Colonic mucosa (tissue), 4 donors: ENCODE measurements at places on chromosomes 12 and 14. TPM values are rescaled to one million over a fixed set of nuclear protein-coding genes. Genes with fewer than 3 reads are reported as not detected.

DNA sequence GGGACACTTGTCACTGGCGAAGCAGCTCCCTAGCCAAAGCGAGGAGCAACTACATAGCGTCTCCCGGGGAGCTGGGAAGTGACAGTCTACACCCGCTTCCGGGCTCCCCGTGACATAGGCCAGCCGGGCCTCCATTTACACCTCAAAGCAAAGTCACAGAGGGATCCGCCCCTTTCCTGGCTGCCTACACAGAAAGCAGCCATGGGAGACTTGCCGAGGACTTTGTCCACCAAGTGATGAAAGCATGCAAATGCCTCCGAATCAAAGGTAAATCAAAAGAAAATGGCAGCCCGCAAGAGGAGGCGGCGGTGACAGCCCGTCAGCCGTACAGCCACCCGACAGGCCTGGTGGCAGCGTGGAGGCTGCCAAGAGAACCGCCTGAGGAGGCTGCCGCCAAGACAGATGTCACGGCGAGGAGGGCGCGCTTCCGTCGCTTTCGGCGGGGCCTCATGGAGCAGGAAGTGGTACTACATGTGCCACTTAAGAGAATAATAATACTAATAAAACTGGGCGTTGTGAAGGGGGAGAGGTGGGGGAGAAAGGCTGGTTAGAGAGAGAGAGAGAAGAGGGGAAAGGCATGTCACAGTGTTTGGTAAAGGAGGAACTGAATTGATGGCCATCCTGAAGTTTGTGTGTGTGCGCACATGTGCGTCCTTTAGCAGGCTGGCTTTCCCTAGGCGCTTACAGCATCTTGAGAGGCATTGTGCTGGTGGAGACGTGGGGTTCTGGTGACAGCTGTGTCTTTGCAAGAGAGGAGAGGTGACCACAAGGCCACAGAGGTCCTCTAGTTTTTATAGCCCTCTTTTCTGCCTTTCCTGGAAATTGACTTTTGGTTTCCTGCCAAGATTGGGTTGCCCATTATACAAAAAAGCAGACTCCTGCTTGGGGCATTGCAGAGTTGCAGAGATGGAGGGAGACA, 661.7 kb downstream of the VRK1 start:
- no peaks in the 10 kb centered on the region for H3K4me1 ChIP-seq
- H3K36me3 ChIP-seq = no peaks in the 10 kb centered on the region
- H3K27ac ChIP-seq = no peak overlapping the region
- peak overlapping the region; percentile 13 for H3K4me3 ChIP-seq

GRCh38 chr12:11980115-11980514, 90.6 kb upstream of the BCL2L14 start:
- H3K36me3 ChIP-seq = no peaks in the 10 kb centered on the region
- H3K4me3 ChIP-seq = no peak overlapping the region
- no peaks in the 10 kb centered on the region for H3K27me3 ChIP-seq

AJUBA gene
- 4.1 TPM for total RNA-seq

DNA sequence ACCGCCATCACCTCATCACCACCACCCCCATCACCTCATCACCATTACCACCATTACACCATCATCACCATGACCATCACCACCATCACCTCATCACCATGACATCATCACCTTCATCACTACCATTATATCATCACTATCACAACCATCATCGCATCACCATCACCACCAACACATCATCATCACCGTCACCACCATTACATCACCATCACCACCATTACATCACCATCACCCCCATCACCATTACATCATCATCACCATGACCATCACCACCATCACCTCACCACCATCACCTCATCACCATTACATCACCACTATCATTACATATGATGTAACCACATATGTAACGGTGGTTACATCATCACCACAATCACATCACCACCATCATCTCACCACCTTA, 132.3 kb downstream of the RIMBP2 start:
- no peaks in the 10 kb centered on the region for H3K27me3 ChIP-seq
- no peaks in the 10 kb centered on the region for H3K36me3 ChIP-seq
- no peak for DNase-seq
- no peak overlapping the region for H3K27ac ChIP-seq

CMA1 gene
- total RNA-seq = 1.3 TPM

- H3K4me1 ChIP-seq = no peaks in the 10 kb centered on the region
- no peak overlapping the region for H3K4me3 ChIP-seq
- DNase-seq = no peak
- no peaks in the 10 kb centered on the region for H3K36me3 ChIP-seq
Observed at GRCh38 chr12:106527356-106527755, 55.4 kb upstream of the RFX4 start.

DNA sequence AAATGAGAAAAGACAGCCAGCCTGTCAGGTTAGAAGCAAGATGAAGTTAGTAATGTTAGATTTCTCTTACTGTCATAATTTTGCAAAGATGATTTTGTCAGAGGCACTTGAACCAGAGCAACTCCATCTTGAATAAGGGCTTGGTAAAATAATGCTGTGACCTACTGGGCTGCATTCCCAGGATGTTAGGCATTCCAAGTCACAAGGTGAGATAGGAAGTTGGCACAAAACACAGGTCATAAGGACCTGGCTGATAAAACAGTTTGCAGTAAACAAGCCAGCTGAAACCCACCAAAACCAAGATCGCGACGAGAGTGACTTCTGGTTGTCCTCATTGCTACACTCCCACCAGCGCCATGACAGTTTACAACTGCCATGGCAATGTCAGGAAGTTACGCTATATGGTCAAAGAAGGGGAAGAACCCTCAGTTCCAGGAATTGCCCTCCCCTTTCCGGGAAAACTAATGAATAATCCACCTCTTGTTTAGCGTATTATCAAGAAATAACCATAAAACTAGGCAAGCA, 1313.5 kb upstream of the TMEM132C start:
- H3K27ac ChIP-seq = no peak overlapping the region
- H3K4me3 ChIP-seq = no peak overlapping the region
- no peaks in the 10 kb centered on the region for H3K27me3 ChIP-seq
- H3K36me3 ChIP-seq = no peaks in the 10 kb centered on the region

DNA sequence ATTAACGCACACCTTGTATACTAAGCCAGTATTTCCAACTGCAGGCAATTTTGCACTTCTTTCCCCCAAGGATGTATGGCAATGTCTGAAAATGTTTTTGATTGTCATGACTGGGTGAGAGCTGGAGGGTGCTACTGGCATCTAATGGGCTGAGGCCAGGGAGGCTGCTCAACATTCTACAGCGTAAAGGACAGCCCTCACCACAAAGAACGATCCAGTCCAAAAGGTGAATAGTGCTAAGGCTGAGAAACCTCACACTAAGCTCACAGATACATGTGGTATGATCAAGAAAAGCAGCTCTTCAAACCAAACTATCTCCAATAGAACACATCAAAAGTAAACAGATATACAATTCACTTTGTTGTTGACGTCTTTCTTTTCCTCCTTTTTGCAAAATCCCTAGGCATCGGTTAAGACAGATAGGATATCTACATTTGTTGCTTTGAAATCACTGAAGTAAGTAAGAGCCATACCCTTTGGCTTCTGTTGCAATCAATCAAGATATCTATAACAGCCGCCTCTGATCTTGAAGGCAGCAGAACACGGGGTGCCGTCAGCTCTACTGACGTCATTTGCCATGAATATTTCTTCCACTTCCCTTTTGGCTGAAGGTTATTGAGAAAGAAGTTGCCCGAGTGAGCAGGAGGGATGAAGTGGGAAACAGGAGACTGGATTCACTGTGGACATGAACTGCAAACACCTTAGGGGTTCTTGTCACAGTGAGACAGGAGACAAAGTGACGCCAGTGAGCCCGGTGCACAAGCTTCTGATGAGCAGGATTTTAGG, 218.3 kb downstream of the FOXN3 start:
- DNase-seq = no peak
- H3K36me3 ChIP-seq = no peaks in the 10 kb centered on the region
- no peaks in the 10 kb centered on the region for H3K4me1 ChIP-seq
- no peak overlapping the region for H3K27ac ChIP-seq

- no peaks in the 10 kb centered on the region for H3K36me3 ChIP-seq
- no peak overlapping the region for H3K4me3 ChIP-seq
- DNase-seq = no peak
- H3K27me3 ChIP-seq = no peaks in the 10 kb centered on the region
- H3K27ac ChIP-seq = no peak overlapping the region
- H3K4me1 ChIP-seq = no peaks in the 10 kb centered on the region
Observed at GRCh38 chr12:21538061-21538653, 12.1 kb downstream of the SPX start.

- no peak overlapping the region for H3K4me3 ChIP-seq
- no peak overlapping the region for H3K27ac ChIP-seq
- H3K4me1 ChIP-seq = peaks cover 3% of the 10 kb centered on the region
- DNase-seq = no peak
- H3K36me3 ChIP-seq = no peaks in the 10 kb centered on the region
- H3K27me3 ChIP-seq = no peaks in the 10 kb centered on the region
Observed at GRCh38 chr12:29200586-29200985, 51.5 kb downstream of the FAR2 start.

DNA sequence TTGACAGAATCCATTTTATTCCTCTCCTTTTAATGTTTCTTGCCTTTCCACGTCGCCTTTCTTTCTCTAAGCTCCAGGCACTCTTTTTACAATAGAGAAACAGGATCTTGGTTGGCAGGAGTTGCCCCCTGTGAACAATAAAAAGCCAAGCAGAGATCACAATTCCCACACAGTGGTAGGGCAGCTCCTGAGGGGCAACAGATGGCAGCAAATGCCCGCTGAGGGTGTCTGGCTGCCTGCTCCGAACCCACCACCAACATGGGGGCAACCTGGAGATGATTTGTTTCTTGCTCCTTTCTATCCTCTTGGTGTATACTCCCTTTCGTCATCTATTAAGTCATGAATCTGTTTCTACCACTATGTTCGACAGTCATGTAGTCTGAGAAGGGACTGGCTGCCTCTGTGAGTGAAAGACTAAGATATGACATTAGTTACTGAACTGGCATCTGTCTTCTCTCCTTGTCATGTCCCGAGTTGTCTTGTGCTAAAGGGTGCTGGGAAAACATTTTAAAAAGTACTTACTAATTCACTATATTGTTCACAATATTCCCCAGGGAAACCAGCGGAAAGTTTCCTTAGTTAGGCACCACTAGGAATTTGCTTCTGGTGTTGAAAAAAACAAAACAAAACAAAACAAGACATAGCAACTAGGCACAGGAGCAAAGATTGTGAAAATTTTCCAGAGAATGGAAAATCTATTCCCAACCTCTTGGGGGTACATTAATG, 170.1 kb downstream of the STXBP6 start:
- H3K4me3 ChIP-seq = no peak overlapping the region
- H3K4me1 ChIP-seq = peaks cover 8% of the 10 kb centered on the region
- no peak overlapping the region for H3K27ac ChIP-seq
- no peaks in the 10 kb centered on the region for H3K27me3 ChIP-seq
- DNase-seq = no peak
- no peaks in the 10 kb centered on the region for H3K36me3 ChIP-seq

DNA sequence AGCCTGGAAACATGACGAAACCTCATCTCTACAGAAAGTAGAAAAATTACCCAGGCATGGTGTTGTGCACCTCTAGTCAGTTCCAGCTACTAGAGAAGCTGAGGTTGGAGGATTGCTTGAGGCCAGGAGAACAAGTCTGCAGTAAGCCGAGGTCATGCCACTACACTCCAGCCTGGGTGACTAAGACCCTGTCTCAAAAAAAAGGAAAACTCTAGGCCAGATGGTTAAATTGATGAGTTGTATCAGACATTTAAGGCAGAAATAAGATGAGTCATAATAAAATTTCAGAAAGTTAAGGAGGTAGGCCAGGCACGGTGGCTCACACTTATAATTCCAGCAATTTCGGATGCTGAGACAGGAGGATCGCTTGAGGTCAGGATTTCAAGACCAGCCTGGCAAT, 10.7 kb downstream of the EIF2S1 start:
- no peaks in the 10 kb centered on the region for H3K4me1 ChIP-seq
- H3K27ac ChIP-seq = no peak overlapping the region
- no peak for DNase-seq
- no peak overlapping the region for H3K4me3 ChIP-seq
- H3K27me3 ChIP-seq = no peaks in the 10 kb centered on the region

DNA sequence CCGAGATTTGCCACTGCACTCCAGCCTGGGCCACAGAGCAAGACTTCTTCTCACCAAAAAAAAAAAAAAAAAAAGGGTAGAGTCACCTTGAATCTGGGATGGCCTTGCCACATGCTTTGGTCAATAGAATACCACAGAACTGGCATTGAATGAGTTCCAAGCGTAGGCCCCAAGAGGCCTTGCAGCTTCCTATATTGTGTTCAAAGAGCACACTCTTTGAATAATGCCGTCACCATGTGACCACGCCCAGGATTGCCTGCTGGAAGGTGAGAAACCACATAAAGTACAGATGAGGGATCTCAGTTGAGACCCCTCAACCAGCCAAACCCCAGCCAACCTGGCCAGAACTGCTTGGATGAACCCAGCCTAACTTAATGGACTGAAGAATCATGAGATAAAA, 239.2 kb upstream of the AMIGO2 start:
- H3K27me3 ChIP-seq = no peaks in the 10 kb centered on the region
- no peak for DNase-seq
- no peak overlapping the region for H3K4me3 ChIP-seq
- H3K4me1 ChIP-seq = no peaks in the 10 kb centered on the region
- H3K27ac ChIP-seq = no peak overlapping the region
- no peaks in the 10 kb centered on the region for H3K36me3 ChIP-seq

GRCh38 chr14:88030079-88030478, 25.1 kb downstream of the GPR65 start:
- H3K36me3 ChIP-seq = no peaks in the 10 kb centered on the region
- H3K4me3 ChIP-seq = no peak overlapping the region
- H3K4me1 ChIP-seq = peaks cover 1% of the 10 kb centered on the region
- no peak overlapping the region for H3K27ac ChIP-seq

DNA sequence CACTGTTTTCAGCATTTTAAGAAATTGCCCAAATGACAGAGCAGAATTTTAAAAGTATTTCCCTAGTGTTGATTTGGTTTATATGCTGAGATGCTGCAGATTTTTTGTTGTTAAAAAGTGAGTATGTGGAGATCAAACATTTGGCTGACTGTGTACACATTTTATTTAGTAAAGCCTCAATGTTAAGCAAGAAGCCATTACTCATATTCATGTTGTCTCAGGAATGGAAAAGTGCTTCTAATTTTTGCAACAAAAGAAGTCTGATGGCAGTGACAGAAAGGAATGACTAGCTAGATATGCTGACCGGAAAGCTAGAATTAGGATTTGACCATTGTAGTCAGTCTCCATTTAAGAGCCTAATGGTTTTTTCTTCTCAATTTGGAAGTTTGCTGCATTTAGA, 22.5 kb downstream of the SLC38A6 start:
- no peak overlapping the region for H3K4me3 ChIP-seq
- no peaks in the 10 kb centered on the region for H3K36me3 ChIP-seq
- H3K27ac ChIP-seq = no peak overlapping the region
- H3K4me1 ChIP-seq = no peaks in the 10 kb centered on the region
- no peak for DNase-seq

SLC7A7 gene
- total RNA-seq = 2.7 TPM

DNA sequence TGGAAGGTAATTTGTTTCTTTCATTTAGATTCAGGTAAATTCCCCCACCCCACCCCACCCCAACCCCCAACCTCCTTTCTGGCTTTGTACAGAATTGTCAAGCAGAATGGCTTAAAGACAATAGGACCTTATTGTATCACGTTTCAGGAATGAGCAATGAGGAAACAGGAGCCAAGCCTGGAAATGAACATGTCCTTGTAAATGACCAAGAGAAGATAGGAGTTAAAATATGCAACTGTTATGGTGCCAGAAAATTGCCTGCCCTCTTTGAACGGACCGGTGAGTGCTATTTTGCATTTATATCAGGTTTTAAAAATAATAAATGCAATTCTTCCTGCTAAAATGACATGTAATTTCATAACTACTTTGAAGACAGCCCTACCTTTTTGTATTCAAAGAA, 141.6 kb upstream of the PELI2 start:
- no peaks in the 10 kb centered on the region for H3K36me3 ChIP-seq
- H3K27ac ChIP-seq = peak overlapping the region; percentile 53
- H3K27me3 ChIP-seq = no peaks in the 10 kb centered on the region
- no peak overlapping the region for H3K4me3 ChIP-seq
